Fibroblast of villous mesenchyme (primary cell): ENCODE measurements at places on chromosomes 11 and 22. TPM values are rescaled to one million over a fixed set of nuclear protein-coding genes. Genes with fewer than 3 reads are reported as not detected.

C22orf42 gene
- total RNA-seq = not detected in 2 replicates

PLEKHB1 gene
- under 0.01 TPM in 1 of 2 replicates, not detected in the other for total RNA-seq

RHOD gene
- total RNA-seq = 12.5 and 13.9 TPM in 2 replicates

ACR gene
- not detected in 2 replicates for total RNA-seq

MS4A15 gene
- not detected in 2 replicates for total RNA-seq

BDNF gene
- 20.6 and 25.5 TPM in 2 replicates for total RNA-seq

LPXN gene
- total RNA-seq = 3.5 and 13.9 TPM in 2 replicates

MYOD1 gene
- total RNA-seq = under 0.01 TPM in 1 of 2 replicates, not detected in the other

BCO2 gene
- 0.97 and 3.0 TPM in 2 replicates for total RNA-seq

NAALAD2 gene
- 1.9 and 2.2 TPM in 2 replicates for total RNA-seq

SOX6 gene
- total RNA-seq = 12.9 and 22.0 TPM in 2 replicates

PHETA2 gene
- 19.0 and 21.2 TPM in 2 replicates for total RNA-seq

OR8D1 gene
- total RNA-seq = 0.32 TPM in 1 of 2 replicates, not detected in the other

PIWIL4 gene
- total RNA-seq = 0.64 and 0.86 TPM in 2 replicates

MOV10L1 gene
- total RNA-seq = 9.7 and 10.8 TPM in 2 replicates

ADAMTS8 gene
- total RNA-seq = not detected in 2 replicates

SMDT1 gene
- 5.2 and 6.1 TPM in 2 replicates for total RNA-seq
